ENCODE measurements at places on chromosomes 1 and 21.

DNA sequence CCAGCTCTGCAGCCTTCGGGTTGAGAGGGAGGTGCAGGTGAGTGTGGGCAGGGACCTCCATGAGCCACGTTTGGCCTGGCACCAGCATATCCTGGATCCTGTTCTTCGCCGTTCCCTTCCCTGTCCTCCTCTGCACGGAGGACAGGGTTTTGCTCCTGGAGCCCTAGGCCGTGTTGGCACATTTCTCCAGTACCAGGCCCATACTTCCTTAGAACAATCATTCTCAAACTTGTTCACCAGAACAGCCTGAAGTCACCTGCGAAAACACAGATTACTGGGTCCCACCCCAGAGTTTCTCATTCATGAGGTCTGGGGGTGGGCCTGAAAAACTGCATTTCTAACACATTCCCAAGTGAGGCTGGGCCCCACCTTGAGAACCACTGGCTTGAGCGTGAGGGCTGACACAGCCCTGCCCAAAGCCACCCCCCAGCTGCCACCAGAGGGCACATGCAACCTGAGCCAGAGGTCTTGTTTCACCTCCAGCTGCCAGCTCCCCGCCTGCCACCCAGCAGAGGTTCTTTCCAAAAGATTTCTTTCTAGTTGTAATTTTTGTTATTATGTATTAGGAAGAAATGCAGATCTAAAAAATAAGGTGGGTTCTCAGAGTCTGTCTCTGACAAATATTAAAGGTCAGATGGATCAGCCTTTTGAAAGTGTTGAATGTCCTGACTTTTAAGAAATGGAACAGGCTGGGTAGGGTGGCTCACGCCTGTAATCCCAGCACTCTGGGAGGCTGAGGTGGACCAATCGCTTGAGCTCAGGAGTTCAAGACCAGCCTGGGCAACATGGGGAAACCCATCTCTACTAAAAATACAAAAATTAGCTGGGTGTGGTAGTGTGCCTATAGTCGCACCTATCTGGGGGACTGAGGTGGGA is 39.6 kb upstream of the LDLRAP1 start:
- peak; percentile 33 for DNase-seq

GRCh38 chr1:151693057-151693651 is 23.4 kb downstream of the CELF3 start:
- no peak for DNase-seq

GRCh38 chr1:152585586-152585985 is 5.3 kb upstream of the LCE3D start:
- no peak for DNase-seq

- DNase-seq: no peak
These were observed 4.9 kb upstream of the MIIP start for GRCh38 chr1:12014141-12014991.

- DNase-seq: no peak
These were observed 23.6 kb upstream of the TRIM67 start for GRCh38 chr1:231138236-231138635.

- DNase-seq: no peak
These were observed 55.6 kb upstream of the PRMT6 start for GRCh38 chr1:107000902-107001301.

DNA sequence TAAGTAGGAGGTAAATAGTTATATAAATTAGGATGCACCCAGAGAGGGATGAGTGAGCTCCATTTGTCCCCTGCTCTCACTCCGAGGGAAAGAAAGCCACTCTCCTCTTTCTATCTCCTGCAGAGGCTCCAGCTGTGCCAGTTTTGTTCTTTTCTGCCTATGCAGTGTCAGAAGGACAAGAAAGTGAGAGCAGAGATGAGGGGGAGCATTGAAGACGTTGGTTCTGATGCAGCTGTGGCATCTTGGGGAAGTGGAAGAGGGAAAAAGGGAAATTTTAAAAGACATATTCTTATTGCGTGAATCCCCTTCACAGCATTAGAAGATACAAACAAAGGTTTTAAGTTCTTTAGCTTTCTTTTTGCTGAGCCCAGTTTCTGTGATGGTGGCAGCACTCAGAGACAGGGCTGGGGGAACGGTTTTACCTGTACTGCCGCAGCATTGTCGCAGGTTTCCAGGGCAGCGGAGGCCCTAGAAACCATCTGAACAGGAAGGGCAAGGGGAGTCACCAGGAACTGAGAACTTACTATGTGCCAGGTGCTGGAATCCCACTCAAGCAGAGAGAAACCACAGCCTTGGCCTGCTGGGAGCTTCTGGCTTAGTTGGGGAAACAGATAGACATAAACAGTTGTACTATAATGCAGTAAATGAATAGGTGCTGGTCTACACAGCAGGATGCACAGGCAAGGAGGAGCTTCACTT is 44.9 kb upstream of the USP24 start:
- no peak for DNase-seq

DNA sequence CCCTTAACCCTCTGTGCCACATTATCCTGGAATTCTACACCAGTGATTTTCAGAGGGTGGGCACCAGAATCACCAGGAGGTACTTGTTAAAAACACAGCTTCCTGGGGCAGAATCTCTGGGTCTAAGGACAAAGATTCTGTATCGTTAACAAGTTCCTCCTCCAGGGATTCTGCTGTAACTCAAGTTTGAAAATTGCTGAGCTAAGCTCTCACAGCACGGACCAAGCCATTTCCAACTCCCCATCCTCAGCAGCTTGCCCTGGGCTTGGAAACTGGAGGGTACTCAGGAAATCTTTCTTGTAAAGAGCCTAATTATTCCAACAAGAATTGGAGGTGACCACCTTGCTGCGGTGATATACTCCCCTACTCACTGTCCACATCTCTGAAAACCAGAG is 48.8 kb downstream of the TMCO4 start:
- no peak for DNase-seq

GRCh38 chr1:108889706-108890384 is 13.1 kb downstream of the GPSM2 start:
- DNase-seq: no peak

- no peak for DNase-seq
These were observed 85.0 kb downstream of the NUF2 start for GRCh38 chr1:163406772-163407171.

DNA sequence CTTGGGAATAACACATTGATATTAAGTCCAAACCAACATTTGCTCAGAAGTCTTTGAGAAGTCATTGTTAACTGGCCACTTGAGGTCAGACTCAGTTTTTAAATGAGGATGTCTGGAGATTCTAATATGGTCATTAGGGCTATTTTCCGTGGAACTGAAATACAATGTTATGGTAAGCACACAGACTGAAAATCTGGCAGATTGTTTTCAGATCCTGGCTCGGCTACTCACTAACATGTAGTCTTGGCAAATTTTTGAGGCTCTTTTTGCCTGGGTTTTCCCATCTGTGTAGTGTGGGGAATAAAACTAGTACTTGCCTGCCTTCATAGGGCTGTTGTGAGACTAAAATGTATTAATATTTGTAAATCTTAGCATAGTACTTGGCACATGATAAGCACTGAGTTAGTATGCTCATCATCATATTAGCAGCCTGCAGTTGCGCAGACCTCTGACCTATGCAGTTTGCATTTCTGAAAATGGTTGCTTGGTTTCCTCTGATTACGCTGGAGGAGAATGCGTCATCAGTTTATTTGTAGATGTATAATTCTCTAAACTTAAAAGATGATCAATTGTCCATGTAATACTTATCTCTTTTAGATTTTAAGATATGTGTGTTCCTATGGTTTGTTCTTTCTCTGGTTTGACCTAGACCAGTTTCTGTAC is 100.8 kb downstream of the C1orf21 start:
- DNase-seq: no peak

DNA sequence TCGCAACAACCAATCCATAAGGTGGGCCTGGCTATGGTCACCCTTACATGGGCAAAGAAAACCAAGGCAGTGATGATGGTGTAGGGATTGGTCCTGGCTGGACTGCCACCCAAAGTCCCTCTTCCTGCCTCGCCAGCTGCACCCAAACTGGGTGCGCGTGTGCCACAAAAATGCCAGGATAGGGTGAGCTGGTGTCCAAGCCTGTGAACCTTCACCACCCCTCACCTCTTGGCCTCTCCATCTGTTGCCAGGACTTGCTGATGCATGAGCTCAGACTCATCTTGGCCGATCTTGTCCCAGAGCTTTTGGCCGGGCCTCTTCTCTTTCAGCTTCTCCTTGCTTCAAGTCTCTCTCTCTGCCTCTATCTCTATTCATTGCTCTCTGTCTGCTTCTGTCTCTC is 41.8 kb downstream of the FOXD2 start:
- DNase-seq: no peak

DNA sequence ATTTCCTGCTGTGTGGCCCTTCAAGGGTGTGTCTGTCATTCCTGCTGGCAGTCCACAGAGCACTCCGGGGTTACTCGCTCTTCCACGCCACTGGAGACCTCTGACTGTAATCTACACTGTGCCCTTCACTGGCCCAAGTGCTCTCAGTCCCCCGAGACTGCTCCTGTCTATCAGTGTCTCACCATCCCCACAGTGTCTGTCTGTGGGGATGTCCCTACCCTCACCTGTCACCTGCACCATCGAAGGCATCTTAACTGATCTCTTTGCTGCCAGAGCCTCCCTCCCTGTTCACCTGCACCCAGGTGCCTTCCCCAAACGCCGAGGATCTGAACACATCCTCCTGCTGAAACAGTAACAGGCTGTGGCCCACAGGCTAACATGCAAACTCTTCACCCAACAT is 136.7 kb downstream of the MATN1 start:
- no peak for DNase-seq

DNA sequence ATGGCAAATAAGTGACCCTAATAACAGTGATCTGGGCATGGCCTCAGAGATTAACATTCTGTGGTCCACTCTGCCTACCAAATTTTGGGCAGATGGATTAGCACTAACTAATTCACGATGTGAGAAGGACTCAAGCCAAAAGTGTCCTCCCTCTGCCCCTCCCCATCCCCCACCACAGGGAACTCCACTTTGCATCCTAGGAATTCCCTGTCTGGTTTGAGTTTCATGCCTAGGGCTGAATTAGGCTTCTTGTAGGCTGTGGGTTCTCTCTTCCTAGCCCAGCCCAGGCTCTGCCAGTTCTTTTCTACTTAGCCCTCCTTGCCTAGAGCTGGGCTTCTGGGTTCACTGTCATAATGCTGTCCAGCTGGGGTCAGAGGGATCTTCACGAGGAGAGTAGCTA is 64.1 kb downstream of the ATP2B4 start:
- DNase-seq: no peak

DNA sequence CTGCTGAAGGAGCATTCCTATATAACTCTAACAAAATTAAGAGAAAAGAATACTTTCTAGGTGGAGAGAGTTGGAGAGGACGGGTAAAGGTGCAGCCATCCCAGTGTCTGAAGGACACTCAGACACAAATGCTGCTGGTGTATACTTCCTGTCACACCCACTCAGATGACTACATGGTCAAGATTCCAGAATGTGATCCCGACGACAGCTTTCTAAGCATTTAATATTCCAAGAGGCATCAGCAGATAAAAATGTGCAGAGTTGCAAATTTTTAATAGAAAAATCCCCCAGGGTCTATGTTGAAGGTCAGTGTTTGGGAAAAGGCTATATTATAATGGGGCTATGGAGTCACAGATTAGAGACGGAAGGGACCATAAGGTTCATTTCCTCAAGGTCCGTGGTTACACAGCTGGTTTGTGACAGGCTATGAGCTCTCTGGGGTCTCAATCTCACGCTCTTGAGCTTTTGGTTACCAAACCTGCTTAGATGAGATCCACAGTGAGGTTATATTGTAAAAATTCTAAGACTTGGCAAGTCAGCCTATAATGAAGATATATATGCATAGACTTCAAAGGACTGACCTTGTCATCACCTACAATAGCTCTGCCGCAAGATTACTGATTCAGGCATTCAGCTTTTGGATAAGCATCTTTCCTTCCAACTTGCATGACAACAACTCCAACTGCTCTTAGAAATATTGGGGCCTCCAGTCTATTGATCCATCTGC is 35.1 kb downstream of the ZNF281 start:
- DNase-seq: no peak

DNA sequence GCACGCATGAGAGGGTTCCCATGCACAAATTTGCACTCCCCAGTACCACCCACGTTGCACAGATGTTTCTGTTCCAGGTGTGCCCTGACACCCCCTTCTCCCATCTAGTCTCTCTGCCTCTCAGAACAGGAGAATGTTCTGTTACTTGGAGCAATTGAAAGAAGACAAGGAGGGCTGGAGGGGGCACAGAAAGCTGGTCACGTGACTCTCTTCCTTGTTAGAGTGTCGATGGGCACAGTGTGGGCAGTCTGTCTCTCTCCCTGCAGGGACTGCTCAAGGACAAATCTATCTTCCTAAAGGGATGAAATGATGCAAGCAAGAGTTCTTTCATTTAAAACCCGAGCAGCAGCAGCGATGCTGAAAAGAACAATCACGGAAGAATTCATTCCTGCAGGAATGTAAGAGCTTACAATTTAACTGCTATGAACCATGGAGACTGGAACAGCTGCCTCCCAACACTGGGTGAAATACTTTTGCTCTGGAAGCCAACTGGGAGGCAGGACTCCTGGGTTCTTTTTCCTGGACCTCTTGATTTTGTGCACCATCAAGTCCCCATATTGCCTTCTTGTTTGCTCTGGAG is 7.3 kb upstream of the KCNA10 start:
- no peak for DNase-seq

DNA sequence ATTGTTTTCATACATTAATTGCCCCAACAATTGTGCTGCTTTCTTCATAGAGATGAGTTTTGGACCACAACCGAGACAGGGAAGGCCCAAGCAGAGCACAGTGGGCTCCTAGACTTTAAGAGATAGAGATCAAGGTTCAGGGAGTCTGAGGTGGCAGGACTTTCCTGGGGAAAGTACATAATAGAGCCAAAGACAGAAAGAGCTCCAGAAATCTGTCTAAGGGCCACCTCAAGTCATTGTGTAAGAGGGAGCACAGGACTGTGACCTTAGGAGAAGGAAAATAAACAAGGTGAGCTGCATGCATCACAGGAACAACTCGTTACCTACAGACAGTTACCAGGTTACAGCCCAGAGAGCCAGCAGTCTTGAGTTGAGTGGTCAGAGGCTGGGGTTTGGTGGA is 41.3 kb upstream of the CR2 start:
- DNase-seq: no peak

- DNase-seq: no peak
These were observed 11.4 kb upstream of the ZSCAN20 start for GRCh38 chr1:33460947-33461629.

DNA sequence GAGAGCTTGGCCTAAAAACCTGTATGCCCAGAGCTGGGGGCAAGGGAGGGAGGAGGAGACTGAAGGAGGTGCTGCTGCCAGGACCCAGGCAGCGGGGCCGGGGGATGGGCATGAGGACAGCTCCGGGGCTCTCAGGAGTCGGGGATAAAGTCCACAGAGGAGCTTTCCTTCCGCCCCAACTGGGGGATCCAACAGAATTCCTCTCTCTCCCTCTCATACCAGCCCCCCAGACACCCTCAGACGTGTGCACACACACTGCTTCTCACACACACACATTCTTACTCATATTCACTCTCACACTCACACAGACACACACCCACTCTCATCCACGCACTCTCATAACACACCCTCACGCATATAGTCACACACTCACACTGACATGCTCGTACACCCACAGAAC is 39.1 kb downstream of the SYF2 start:
- DNase-seq: no peak

GRCh38 chr1:39539252-39539790 is 37.3 kb downstream of the PABPC4 start:
- DNase-seq: no peak

- DNase-seq: no peak
These were observed 95.2 kb downstream of the COQ8A start for GRCh38 chr1:227035316-227035715.

- DNase-seq: no peak
These were observed 5.5 kb upstream of the SPAG17 start for GRCh38 chr1:118190561-118190960.
